ENCODE measurements at places on chromosomes 2 and 18.

- DNase-seq: peak; percentile 57
These were observed 23.9 kb downstream of the PECR start for GRCh38 chr2:216057688-216058193.

DNA sequence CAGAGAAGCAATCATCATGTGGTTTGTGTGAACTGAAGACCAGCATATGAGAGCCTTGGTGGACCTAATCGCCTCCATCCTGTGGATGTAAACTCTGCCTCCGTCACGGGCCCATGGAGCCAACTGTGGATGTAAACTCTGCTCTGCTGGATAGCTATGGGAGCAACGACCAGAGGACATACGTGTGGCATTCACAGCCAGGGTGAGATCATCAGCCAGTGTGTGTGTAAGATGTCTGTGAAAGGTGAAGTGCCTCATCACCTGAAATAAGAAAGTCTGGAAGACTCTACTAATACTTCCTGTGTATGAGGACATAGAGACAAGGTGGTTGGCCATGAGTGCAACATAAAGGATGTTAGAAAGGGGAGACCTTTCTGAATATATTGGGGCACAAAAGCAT, 63.5 kb downstream of the CYB5A start:
- DNase-seq: no peak

DNA sequence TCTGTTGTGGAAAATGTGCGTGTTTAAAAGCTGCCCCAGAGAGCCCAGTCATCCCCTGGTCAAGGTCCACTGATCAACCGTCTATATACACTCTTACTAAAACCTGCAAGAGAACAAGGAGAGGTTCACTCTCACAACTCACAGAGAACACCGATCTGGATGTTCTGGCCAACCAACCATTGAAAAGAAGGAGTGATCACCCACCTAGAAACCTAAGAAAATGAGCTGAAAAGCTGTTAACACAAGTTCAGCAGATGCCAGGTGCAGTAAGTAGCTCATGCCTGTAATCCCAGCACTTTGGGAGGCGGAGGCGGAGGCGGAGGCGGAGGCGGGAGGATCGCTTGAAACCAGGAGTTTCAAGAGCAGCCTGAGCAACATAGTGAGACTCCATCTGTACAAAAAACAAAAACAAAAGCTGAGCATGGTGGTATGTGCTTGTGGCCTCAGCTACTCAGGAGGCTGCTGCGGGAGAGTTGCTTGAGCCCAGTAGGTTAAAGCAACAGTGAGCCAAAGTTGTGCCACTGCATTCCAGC, 14.5 kb downstream of the ATG16L1 start:
- DNase-seq: no peak

GRCh38 chr2:176174382-176174823, 14.1 kb upstream of the HOXD1 start:
- DNase-seq: no peak

DNA sequence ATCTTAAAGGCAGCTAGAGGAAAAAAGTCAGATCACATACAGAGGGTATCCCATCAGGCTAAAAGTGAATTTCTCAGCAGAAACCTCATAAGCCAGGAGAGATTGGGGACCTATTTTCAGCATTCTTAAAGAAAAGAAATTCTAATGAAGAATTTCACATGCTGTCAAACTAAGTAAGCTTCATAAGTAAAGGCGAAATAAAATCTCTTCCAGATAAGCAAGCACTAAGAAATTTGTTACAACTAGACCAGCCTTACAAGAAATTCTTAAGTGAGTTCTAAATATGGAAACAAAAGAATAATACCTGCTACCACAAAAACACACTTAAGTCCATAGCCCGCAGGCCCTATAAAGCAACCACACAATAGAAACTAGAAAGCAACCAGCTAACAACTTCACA, 186.1 kb downstream of the ETAA1 start:
- DNase-seq: no peak

DNA sequence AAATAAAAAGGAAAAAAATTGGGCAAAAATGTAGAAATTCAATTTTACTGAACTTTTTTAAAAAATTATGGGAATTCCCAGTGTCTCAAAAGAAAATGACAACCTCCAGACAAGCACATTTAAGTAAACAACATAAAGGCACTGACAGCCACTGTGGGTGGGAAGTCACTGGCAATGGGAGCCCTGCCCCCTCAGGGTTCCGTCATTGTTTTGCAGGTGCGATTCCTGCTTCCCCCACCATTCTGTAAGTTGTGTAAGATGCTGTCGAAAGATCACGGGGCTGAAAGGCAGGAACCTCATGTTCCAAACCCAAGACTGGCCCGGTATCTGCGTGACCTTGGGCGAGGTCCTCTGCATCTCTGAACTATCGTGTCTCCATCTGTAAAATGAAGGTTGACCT, 15.8 kb upstream of the ASPRV1 start:
- DNase-seq: no peak

- no peak for DNase-seq
These were observed 24.6 kb downstream of the GPR55 start for GRCh38 chr2:230900336-230900995.

- no peak for DNase-seq
These were observed 71.9 kb upstream of the GALNT5 start for GRCh38 chr2:157185476-157186227.

DNA sequence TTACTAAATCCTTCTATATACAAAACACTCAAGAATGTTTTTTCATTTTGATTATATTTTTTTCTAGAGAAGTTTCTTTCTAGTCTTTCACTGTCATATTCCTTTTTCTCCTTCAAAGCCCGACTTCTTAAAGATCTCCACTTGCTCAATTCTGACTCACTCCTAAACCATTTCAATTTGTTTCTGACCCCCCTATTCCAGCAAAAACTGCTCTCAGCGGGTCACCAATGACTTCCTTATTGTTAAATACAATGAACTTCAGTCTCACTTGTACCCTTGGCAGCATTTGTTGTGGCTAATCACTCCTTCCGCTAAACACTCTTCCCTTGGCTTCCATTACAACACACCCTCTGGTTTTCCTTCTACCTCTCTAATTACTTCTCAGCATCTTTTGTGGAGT, 111.1 kb upstream of the RBBP8 start:
- no peak for DNase-seq

DNA sequence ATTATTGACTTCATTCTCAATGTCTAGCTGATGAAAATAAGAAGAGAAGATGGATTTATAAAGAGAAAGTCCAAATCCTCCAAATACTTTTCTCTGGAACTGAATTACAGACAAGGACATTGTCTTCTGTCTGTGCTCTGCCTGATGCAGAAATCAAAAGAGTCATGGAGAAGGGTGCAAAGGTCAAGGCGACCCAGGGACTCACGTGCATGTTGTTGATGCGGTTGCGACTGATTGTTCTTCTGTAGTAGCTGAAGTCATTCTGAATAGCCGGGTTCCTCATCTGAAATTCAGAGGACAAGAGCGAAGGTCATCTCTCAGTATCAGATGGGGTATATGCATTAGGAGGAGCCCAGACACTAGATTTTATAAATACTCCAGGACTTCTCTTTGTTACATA, 104.4 kb downstream of the CYRIA start:
- no peak for DNase-seq

DNA sequence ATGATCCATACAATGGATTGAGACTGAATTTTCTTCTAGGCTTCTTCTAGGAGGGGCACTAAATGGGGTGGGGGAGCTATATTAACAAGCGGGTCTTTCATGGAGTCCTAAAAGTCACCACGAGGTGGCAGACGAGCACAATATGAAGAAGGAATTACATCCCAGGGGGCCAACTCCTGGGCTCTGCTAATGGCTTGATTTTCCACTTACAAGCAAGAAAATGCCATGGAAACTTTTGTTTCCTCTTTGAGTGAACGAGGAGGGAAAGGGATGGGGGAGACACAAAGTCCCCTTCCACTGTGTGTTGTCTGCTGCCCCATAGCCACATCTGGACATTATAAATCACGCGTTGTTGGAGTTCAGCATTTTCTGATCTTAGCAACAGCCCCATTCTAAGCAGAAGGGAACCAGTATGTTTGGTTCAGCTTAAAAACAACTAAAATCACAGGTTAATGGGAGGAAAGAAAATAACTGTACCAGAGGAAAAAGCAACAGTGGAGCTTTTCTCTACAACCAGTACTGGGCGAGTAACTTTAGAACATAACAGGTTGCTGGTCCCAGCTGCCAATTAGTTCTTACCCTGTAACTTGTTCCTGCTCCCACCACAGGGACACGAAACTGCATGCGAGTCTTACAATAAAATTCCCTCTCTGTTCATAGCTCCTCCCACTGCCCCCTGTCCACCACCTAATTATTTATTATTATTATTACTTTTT, 285.0 kb upstream of the PARD3B start:
- peak; percentile 3 for DNase-seq

- DNase-seq: no peak
These were observed 40.6 kb downstream of the ZRANB3 start for GRCh38 chr2:135490376-135490775.
